Activated CD4-positive, alpha-beta T cell treated with anti-CD3 and anti-CD28 coated beads, Interleukin-2, Interleukin-6, amounts not matched to agents 100 ng/mL and 50 ng/mL, durations not matched to agents 16 hours and 8 hours (primary cell): ENCODE measurements at places on chromosomes 5 and 9.

- no peak for DNase-seq
Observed at GRCh38 chr5:36581070-36581469, 25.3 kb upstream of the SLC1A3 start.

DNA sequence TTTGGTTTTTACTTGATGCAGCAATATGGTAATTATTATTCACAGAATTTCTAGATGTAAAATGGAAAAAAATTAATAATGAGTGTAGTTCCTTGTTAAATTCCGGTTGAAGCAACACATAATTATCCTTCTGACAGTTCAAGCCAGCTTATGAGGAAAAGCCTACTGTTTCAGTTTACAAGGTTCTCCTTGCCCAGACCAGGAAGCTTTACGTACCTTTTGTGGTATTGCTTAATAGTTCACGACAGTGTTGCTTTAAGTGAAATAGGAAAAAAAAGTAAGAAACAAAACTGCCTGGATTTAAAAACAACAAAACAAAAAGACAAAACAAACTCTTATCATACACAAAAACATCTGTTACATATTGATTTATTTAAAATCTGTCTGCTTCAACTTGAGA is 547.3 kb upstream of the C9orf72 start:
- no peak for DNase-seq

DNA sequence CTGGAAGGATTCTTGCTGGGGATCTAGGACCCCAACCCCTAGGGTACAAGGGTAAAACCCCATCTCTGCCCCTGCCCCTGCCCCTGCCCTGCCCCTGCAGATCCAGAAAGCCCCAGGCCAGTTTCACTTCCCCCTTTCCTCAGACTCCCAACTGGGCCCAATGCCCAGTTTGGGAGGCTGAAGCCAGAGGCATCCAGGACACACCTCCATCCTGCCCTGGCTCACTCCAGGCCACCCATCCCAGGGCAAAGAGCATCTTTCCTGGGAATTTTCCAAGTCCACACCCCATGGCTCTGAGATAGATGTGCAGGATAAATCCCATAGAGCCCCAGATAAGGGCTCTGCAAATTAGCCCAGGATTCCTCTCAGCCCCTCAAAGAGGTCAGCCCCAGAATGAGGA is 17.4 kb downstream of the CNTFR start:
- DNase-seq: no peak

DNA sequence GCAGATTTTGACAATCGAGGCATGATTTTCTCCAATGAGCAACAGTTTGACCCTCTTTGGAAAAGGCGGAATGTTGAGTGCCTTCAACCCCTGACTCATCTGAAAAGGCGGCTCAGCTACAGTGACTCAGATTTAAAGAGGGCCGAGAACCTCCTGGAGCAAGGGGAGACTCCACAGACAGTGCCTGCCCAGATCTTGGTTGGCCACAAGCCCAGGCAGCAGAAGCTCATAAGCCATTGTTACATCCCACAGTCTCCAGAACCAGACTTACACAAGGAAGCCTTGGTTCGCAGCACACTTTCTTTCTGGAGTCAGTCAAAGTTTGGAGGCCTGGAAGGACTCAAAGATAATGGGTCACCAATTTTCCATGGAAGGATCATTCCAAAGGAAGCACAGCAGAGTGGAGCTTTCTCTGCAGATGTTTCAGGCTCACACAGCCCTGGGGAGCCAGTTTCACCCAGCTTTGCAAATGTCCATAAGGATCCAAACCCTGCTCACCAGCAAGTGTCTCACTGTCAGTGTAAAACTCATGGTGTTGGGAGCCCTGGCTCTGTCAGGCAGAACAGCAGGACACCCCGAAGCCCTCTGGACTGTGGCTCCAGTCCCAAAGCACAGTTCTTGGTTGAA is 13.6 kb downstream of the PTPDC1 start:
- DNase-seq: no peak

GRCh38 chr5:154196955-154197652 is 6.6 kb downstream of the GALNT10 start:
- DNase-seq: no peak

DNA sequence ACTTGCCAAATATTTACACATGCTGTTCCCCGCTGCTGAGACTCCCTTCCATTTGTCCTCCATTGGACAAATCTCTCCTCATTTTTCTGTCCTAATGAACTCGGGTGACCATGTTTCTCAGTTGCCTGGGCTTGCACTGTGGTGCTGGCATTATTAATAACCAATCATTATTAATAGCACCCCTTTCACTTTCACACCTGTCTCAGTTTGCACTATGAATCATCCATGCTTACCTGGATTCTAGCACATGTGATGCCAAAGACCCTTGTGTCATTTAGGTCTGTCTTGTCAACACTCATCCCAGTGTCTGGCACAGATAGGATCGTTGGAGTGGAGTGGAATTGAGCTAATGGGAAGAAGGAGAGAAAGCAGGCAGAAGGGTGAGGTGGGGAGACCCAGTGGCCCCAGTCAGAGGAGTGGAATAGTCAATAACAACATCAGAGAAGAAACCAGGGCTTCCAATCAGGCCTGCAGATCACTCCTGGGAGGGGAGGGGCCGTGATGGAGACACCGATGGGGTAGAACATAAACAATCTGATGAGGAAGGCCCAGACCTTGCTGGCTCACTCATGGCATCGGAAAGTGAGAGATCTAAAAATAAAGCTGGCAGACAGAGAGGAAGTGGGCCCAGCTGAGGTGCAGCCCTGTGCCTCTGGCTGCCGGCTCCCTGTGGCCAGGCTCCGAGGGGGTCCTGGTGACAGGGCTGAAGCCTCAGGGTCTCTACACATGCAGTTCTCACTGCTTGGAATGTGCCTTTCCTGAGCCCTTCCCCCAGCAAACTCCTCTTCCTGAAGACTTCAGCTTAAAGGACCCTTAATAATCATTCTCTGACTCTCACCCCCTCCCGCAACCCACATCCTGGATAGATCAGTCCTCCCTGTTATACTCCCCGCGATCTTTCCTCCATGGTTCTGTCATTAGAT is 33.5 kb upstream of the CRB2 start:
- peak; percentile 82 for DNase-seq

GRCh38 chr5:126516852-126517251 is 78.2 kb downstream of the ALDH7A1 start:
- DNase-seq: no peak

GRCh38 chr5:74026310-74026709 is 400.3 kb downstream of the ARHGEF28 start:
- DNase-seq: no peak

DNA sequence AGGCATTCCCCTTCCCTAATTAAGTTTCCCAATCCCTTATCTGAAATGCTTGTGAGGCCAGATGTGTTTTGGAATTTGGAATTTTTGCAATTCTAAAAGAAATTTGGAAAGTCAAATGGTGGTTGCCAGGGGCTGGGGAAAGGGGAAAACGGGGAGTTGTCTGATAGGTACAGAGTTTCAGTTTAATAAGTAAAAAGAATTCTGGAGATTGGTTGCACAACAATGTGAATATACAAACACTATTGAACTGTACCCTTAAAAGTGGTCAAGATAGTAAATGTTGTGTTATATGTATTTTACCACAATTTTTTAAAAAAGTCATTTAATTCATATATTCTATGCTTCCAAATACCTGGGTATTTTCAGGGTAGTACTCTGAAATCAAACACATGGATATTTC is 154.5 kb downstream of the ADAMTS12 start:
- no peak for DNase-seq
